ENCODE measurements at places on chromosomes 11 and 22. TPM values are rescaled to one million over a fixed set of nuclear protein-coding genes. Genes with fewer than 3 reads are reported as not detected.
A peak's percentile ranks its signal among the peaks of the same experiment; 100 is the strongest.

DNA sequence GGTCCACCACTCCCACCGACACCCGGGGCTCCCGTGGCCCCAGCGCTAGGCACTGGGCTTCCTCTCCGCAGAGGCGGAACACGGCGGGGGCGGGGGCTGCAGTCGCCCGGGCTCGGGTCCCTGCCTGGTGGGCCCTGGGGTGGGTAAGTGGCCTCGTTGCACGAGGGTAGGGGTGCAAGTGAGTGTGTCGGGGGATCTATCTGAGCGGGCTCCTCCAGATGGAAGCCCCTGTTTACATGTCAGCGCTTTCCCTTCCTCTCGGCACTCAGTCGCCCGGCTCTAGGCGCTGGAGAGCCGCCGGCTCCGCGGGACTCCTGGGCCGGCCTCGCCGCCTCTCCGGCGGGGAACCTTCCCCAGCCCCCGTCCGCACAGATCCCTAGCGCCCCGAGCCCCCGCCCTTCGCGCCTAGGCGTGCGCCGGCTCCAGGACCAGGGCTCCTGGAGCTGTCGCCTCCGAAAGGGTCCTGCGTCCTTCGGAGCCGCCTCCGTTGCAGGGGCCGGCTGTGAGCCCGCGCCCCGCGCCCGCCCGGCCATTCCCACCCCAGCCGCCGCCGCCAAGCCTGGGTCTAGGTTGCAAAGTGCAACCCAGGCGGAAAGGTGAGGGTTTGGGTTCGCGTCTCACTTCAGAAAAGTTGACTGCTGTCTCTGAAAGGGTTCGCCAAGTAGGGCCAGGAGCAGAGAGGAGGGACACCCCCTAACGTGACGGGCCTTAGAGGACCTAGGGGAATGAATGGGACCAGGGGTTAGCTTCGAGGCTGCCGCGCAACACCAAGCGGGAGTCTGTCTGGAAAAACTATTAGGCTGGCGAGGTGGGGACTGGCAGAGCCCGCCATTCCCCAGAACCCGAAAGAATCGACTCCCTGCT is 978 bp downstream of the FLI1 start:
- no peak for DNase-seq

DNA sequence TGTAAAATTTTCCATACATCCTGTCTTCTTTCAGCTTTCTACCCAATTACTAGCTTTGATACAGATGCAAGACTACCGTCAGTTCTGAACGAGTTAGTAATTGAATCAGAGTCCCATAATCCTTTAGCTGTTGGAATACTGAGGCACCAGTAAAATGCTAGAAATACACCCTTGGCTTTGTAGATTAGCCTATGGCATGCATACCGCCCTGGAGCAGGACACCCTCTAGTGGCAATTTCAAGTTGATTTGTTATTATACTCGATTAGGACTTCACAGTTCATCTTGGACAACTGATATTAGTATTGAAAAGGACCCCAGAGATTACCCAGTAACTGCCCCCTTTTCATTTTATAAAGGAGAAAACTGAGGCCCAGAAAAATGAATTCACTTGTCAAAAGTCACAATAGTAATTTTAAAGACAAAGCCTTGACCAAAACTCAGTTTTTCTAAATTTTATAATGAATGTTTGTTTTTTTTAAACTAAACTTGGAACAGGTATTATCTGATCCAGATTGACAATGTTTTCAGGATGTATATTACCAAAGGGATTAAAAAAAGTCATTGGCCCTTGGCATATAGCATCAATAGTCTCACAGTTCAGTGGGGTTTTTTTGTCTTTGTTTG is 72.6 kb downstream of the HIPK3 start:
- DNase-seq, result peak; percentile 44

DNA sequence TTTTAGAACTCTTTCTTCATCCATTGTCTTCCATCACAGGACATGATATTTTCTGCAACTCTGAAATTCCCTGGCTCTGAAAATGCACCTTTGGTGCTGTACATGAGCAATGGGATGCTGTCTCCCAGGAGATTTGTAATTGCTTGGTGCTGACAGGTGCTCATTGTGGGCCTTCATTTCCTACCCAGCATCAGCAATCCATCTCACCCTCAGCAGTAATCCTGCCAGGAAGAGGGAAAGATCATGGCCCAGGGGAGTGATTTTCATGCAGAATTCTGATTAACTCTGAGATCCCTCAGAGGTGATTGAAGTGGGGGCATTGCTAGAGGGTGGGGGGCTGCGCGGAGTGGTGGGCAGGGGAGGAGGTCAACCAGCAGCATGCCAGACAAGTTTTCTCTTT is 651.7 kb downstream of the NELL1 start:
- DNase-seq, result no peak

DNA sequence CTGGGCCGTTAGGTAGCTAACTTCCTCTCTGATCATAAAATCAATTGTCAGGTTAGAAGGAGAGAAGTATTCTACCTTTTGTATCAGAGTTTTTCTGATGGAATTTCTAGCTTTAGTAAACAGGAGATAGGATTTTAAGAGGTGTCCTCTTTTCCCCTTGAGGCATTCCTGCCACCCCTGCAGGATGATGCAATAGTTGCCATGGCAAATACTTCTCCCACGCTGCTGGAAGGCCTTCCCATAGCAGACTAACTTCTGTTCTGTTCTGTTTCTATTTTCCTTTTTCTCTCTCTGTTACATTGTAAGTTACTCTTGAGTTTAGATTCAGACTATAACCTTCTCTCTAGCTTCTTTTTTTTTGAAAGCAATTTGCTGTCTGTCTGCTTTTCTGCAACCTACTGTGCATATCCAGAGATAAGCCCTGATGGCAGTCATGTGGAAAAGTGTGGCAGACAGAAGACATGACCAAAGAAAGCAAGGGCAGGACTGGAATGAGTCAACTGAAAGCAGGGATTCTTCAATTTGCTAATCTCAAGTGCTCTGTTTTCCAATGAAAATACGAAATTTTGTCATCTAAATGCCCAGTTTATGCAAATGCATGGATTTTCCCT is 679.1 kb downstream of the DLG2 start:
- no peak for DNase-seq

GRCh38 chr11:45097721-45098493 is 48.5 kb upstream of the PRDM11 start:
- no peak for DNase-seq

DNA sequence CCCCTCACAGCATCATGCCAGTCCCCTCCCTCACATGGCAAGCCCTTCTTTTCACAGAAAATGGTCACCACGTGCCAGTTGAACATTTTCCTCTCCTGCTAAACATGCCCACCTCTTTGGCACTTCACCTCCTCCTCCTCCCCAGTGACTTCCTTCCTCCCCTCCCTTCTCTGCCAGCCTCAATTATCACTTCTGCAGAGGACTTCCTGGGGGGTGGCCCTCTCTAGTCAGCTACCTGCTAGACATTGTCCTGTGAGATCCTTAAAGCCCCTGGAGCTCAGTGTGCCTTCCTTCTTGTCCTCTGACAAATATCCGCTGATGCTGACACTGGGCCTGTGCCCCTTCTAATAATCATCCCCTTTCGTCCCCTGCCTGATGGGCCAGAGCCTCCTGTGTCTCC is 43.2 kb upstream of the E2F8 start:
- DNase-seq, result no peak

DNA sequence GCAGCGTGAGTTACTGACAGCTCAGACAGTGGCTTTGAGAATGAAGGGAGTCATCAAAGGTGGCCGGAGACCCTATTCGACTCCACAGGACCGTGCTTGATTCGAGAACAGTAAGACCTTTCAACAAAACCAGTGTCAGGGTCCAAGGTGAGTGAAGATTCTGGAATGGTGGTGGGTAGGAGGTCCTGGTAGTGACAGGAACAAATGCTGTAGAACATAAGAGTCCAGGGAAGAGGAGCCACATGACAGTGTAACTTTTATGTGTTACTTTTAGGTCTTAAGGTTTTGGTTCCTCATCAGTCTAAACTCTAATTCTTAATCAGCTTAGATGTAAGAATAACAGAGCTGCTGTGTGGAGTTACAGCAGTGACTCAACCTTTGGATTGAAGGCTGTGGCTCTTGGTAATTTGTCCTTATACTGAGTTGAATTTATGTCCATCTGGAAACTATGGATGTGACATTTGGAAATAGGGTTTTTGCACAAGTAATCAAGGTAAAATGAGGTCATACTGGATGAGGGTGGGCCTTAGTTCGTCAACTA is 1.8 kb downstream of the TBC1D22A start:
- DNase-seq, result no peak

GRCh38 chr11:30919389-30920152 is 333.4 kb upstream of the MPPED2 start:
- no peak for DNase-seq

- no peak for DNase-seq
Observed at GRCh38 chr11:73431396-73431795, 55.2 kb downstream of the RELT start.

DNA sequence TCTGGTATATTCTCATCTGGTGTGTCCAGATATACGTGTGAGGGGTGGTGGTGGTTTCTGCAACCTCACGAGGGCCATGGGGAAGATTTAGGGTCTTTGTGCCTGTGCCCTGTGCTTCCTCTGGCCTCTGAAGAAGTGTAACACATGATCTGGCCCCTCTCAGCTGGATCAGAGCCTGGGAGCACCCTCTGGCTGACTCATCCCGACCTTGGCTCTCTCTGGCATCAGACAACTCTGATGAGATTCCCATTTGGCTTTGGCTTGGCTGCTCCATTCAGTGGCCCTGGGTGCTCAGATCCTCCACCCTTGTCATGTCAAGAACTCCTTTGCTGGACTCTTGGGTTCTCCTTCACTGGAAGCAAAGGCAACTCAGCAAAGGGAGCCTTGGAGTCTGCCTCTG is 45.2 kb downstream of the RASSF10 start:
- DNase-seq, result no peak

GRCh38 chr11:103007521-103007920 is 52.0 kb upstream of the MMP13 start:
- no peak for DNase-seq

GRCh38 chr11:64306876-64307622 is 1.7 kb downstream of the ESRRA start:
- peak; percentile 46 for DNase-seq

DNA sequence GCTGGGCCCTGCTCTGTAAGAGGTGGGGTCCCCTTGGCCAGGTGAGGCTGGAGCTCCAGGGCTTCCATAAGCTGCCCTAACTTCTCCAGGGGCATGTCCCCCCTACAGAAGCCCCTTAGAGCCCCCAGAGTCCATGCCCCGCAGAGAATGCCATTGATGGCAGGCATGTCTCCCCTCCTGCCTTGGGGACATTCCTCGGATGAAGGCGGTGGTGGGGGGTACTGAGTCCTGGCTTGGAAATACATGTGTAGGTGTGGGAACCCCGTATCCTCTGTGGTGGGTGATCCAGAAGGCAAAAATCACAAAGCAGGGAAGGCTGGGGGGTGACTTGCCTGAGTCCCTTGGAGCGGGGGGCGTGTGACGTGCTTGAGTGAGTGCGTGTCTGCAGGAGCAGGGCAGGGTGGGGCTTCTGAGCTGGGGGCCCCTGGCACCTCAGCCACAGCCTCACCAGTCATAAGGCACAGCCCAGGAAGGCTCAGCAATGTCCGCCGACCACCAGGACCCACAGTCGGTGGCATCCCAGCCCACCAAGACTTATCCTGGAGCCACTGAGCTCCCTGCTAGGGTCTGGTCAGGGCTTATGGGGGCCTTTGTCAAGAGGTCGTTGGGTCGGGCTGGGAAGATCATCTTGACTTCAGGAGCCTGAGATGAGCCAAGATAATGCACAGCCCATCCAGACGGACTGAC is 69.8 kb upstream of the KCNQ1OT1 start:
- DNase-seq, result no peak

GRCh38 chr11:14578541-14578956 is 58.4 kb upstream of the PSMA1 start:
- DNase-seq, result no peak

- DNase-seq, result no peak
Observed at GRCh38 chr11:128824191-128825049, 42.7 kb downstream of the KCNJ1 start.

GRCh38 chr11:131037873-131038272 is 121.6 kb upstream of the SNX19 start:
- no peak for DNase-seq

GRCh38 chr11:75430714-75431532 is 2.1 kb downstream of the KLHL35 start:
- DNase-seq, result no peak

DNA sequence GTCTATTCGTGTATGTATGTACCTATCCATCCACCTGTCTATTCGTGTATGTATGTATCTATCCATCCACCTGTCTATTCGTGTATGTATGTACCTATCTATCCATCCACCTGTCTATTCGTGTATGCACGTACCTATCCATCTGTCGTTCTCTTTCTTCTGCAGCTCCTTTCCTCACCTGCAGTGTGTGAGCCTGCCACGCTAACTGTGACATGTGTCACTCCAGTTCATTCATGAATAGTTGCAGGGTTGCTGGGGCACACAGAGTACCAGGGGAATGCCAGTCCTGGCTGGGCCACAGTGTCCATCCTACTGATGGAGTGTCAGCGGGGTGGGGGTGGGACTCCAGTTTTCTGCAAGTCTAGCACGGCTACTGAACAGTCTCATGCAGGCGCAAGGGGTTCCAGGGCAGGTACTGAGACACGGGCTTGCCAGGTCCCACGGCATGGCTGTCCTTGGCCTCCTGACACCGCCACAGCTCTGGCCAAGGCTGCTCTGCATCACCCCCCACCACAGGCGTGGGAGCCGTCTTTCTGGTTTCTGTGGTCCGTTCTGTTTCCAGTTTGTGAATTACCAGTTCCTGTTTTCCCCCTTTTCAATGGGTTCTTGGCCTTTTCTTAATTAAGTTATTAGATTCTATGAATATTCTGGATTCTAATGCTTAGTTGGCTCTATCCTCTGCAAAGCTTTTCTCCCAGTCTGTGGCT is 88.8 kb upstream of the CLDN5 start:
- no peak for DNase-seq

DNA sequence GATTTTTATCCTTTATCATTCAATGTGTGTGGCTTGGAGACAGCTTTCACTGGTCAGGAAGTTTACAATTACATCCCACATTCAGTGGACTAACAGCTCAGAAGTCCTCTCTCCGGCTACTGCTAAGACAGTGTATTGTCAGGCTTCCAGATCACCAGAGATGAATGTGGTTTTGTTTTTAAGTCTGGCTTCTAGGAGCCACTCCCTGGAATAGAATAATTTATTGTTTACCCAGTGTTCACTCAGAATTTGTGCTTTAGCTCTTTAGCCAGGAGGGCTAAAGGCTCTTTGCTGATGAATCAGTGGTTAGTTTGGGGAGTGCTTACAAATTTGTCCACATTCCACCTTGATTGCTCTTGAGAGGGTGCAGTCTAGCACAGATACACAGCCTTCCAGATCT is 26.5 kb downstream of the TRIM77 start:
- DNase-seq, result no peak

The SMTNL1 gene
- not detected for polyA plus RNA-seq

The TECTA gene
- polyA plus RNA-seq, result 0.12 TPM

The EMID1 gene
- 0.35 TPM for polyA plus RNA-seq

The C11orf87 gene
- not detected for polyA plus RNA-seq

The CCDC73 gene
- 0.03 TPM for polyA plus RNA-seq

The CCDC188 gene
- not detected for polyA plus RNA-seq

The MUC5B gene
- 1.4 TPM for polyA plus RNA-seq

The DEUP1 gene
- polyA plus RNA-seq, result not detected

The JAM3 gene
- 4.0 TPM for polyA plus RNA-seq

The OVOL1 gene
- polyA plus RNA-seq, result not detected

The NRGN gene
- polyA plus RNA-seq, result 3.5 TPM

The SCGB1C1 gene
- polyA plus RNA-seq, result not detected

The OR8G1 gene
- polyA plus RNA-seq, result not detected

The DRD4 gene
- 0.17 TPM for polyA plus RNA-seq

The SERPING1 gene
- polyA plus RNA-seq, result 0.63 TPM

The SEPTIN3 gene
- polyA plus RNA-seq, result 0.84 TPM

The C1QTNF5 gene
- polyA plus RNA-seq, result not detected

The APOBEC3B gene
- 19.1 TPM for polyA plus RNA-seq
